ENCODE measurements at places on chromosomes 5 and 9.

GRCh38 chr9:16090907-16091629, 538.2 kb downstream of the CCDC171 start:
- peak; percentile 6 for DNase-seq

GRCh38 chr5:54703565-54704255, 186.2 kb downstream of the SNX18 start:
- no peak for DNase-seq

DNA sequence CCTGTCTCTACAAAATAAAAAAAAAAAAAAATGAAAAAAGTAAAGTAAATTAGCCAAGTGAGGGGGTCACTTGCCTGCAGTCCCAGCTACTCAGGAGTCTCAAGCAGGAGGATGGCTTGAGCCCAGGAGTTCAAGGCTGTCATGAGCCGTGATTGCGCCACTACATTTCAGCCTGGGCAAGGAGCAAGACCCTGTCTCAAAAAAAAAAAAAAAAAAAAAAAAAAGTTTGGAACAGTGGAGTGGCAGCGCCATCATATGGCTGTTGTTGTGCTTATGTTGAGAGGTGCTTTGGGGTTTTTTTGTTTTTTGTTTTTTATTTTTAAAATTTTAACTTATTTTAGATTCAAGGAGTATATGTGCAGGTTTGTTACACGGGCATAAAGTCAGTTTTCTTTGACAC, 3.6 kb downstream of the BRIX1 start:
- no peak for DNase-seq

DNA sequence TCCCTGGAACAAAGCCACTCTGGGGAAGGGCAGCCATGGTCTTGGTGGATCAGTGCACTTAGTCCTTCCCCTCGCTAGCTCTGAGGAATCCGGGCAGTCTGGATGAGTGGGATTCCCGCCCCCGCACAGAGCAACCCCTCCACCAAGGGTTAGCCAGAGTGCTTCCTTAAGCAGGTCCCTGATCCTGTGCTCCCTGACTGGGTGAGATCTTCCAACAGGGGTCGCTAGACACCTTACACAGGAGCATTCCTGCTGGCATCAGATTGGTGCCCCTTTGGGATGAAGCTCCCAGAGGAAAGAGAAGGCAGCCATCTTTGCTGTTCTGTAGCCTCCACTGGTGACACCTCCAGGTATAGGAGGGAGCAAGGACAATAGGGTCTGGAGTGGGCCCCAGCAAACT, 228.8 kb downstream of the AP3B1 start:
- DNase-seq = no peak

GRCh38 chr5:109786206-109786855, 96.6 kb downstream of the MAN2A1 start:
- DNase-seq = no peak

DNA sequence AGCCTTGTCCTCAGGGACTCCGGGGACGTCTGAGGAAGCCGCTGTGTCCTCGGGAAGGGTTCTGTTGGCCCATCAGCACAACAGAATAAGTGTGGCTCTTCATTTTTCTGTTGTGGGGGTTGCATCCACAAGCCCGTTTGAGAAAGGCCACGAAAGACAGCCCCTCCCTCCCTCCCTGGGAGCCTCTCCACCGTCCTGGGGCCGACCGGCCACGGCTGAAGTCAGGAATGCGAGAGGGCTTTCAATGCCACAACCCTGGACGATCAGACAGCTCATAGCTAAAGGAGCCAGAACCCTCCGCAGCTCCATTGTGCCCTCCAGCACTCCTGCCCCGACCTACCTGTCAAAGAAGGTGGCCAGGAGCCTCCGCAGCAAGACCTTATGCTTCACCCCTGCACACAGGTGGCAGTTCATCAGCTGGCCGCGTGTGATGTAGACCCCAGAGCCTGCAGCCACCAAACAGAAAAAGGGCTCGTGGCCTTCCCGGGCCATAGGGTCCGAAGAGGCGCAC, 52.4 kb upstream of the UBAC1 start:
- no peak for DNase-seq

- DNase-seq = peak; percentile 47
These were observed 4.1 kb downstream of the ISOC1 start for GRCh38 chr5:129098488-129099183.

GRCh38 chr5:173499471-173500212, 116.8 kb downstream of the BOD1 start:
- no peak for DNase-seq

GRCh38 chr5:89951876-89952275, 457.7 kb downstream of the CETN3 start:
- no peak for DNase-seq

DNA sequence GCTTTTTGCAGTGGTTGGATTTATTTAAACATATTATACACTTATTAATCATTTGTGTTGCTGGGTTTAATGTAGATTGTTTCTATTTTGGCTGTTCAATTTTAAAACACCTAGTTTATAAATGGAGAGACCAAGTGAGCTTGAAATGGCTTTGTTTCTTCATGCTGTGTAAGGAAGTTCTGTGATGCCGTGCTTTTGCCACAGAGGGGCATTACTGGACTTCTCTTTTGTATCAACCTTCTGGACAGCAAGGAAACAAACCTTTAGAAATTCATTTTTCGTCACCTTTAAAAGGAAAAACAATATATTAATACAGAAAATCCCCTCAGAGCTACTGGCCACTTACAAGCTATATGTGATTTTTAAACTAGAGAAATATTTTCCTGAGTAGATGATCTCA, 81.9 kb downstream of the DMRTA1 start:
- DNase-seq = no peak

GRCh38 chr9:98080780-98081179, 24.2 kb downstream of the NANS start:
- no peak for DNase-seq

DNA sequence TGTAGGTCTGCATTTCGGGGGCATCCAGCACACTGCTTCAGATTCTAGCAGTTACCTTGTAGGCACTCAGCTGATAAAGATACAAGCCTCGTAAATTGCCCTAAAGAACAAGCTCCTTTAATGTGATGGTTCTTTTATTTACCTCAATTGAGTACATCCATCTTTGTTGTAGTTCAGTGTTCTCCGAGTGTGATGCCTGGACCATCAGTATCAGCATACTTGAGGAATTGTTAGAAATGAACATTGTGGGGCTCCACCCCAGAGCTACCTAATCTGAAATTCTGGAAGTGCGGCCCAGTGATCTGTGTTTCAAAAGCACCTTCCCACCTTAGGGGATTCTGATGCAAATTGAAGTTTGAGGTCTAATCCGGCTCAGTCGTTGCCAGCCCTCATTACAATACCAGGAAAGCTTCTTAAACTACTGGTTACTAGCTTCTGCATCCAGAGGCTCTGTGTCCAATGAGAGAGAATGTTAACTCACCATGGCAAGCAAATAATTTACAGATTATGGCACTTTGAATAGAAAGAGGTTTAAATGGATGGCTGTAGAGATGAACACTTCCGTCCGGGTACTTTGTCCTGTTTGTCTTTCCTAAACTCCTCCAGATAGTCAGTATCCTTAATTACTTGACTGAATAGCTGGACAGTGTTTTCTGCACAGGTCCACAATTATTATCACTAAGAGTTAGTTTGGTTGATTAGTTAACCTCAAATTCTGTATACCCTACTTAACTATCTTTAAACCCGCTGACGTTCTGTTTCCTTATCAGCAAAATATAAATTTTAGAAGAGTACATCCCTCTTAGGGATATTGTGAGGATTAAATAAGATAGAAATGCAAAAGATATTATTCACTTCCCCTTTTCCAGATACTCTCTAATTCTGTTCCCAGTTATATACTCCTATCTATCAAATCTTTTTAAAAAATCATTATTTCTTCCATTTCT, 47.9 kb downstream of the RAI14 start:
- DNase-seq = no peak

- DNase-seq = no peak
These were observed 128.2 kb upstream of the ASTN2 start for GRCh38 chr9:117543089-117543488.

DNA sequence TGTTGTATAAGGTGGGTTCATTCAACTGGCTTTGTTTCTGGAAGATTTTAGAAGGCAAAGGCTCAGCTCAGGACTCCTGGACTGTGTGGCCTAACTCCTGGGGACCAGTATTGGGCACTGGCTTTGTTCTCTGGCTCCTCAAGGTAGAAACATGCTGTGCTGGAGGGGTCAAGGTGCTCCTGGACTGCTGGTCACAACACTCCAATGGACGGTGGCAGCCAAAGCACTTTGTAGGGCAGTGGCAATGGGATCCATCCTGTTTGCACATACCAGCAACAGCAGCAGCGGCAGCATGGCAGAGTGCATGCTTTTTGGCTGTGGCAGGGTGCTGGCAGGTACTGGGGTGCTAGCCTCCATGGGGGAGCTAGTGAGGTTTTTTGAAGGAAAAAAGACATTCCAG, 65.3 kb downstream of the SLCO6A1 start:
- DNase-seq = no peak

- no peak for DNase-seq
These were observed 28.2 kb downstream of the RNF145 start for GRCh38 chr5:159181152-159181551.

GRCh38 chr5:95889076-95889475, 66.5 kb upstream of the GLRX start:
- DNase-seq = no peak

GRCh38 chr5:139495638-139496435, 13.3 kb upstream of the STING1 start:
- peak; percentile 51 for DNase-seq

DNA sequence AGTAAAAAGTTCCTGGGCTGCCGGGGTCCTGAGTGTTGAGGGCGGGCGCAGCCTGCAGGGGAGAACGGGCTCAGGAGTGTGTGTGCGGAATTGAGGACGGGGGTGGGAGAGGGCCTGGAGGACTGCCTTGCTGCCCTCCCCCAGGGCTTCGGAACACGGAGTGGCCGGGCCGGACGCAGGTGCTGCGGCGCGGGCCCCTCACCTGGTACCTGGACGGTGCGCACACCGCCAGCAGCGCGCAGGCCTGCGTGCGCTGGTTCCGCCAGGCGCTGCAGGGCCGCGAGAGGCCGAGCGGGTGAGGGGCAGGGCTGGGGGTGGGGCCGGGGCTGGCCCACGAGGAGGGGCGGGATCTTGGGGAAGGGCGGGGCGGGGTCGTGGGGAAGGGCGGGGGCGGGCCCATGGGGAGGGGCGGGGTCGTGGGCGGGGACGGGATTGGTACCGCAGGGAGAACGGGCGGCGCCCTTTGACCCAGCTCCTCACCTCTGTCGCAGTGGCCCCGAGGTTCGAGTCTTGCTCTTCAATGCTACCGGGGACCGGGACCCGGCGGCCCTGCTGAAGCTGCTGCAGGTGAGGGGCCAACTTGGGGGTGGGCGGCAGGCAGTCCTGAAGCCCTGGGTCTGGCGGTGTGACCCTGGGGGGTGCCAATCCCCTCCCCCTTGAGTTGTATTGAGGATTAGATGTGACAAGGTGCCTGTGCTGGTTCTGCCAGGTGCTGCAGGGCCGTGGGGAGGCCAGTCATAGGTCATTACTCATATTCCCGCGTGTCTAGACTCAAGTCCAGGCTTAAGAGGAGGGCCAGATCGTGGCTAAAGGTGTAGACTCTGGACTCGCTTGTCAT, 7.1 kb downstream of the FPGS start:
- peak; percentile 79 for DNase-seq

DNA sequence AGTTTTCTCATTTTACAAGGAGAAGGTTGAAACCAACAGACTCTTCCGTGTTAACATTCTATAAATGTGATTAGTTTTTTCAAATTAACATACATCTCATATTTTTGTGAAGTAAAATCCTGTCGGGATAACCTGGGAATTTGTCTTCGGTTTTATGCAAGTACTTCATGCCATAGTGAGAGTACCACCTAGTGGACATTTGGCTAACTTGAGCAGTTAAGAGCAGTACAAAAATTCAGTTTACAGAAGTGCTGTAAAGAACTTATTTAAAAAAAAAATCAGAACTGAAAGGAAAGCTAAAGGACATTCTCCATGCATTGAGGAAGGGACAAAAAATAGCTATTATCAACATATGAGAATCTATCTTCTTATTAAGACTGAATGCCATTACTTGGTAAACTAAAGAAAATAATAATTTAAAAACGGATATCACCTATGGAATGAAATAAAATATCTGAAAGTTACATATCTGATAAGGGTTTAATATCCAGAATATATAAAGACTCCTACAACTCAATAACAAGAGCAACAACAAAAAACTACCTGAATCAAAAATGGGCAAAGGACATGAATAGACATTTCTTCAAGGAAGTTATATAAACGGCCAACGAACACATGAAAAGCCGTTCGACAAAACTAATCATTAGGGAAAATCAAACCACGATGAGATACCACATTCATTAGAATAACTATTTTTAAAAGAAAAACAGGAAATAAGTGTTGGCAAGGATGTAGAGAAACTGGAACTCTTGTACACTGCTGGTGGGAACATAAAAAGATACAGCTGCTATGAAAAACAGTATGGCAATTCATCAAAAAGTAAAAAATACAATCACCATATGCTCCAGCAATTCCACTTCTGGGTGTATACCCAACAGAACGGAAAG, 117.0 kb upstream of the GNA14 start:
- DNase-seq = peak; percentile 66

DNA sequence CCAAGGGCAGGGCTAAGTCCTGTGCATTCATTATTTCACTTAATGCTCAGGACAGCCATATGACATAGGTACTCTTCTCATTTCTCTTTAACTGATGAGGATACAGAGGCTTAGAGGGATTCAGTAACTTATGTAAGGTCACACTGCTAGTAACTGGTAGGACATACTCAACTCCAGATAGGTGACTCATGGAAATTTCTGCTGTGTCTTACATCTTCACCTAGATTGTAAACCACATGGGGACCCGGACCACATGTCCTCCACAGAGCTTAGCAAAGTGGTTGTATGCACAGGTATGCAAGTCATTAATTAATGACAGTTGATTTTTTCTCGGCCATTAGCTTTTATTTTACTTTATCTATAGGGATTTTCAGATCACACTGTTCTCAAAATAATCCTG, 29.3 kb downstream of the SLC1A1 start:
- no peak for DNase-seq

DNA sequence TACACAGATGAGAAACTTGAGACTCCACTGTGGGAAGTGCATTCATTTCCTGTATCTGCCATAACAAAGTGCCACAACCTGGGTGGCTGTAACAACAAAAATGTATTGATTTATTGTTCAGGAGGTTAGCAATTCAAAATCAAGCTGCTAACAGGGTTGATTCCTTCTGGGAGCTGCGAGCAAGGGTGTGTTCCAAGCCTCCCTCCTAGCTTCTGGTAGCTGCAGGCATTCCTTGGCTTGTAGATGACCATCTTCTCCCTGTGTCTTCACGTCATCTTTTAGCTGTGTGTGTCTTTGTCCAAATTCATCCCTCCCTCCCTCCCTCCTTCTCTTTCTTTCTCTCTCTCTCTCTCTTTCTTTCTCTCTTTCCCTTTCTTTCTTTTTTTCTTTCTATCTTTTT, 258.1 kb downstream of the MSX2 start:
- DNase-seq = no peak

- no peak for DNase-seq
These were observed 234.1 kb upstream of the ACTBL2 start for GRCh38 chr5:57716661-57717060.

GRCh38 chr5:139903795-139904565, 108.4 kb downstream of the PSD2 start:
- peak; percentile 5 for DNase-seq

- no peak for DNase-seq
These were observed 22.2 kb upstream of the CLPTM1L start for GRCh38 chr5:1367149-1367548.

GRCh38 chr9:72749276-72749675, 203.6 kb downstream of the ALDH1A1 start:
- DNase-seq = no peak

GRCh38 chr5:3022665-3023064, 271.2 kb upstream of the IRX2 start:
- no peak for DNase-seq

Measured in hematopoietic multipotent progenitor cell treated with erythropoietin and hydrocortisone succinate and interleukin-3 and kit ligand, for 6 days (in vitro differentiated cells).